ENCODE measurements at places on chromosomes 11 and 22. TPM values are rescaled to one million over a fixed set of nuclear protein-coding genes. Genes with fewer than 3 reads are reported as not detected.

The DNAJB7 gene
- total RNA-seq: not detected

The OR52I1 gene
- total RNA-seq: not detected

The MUC5B gene
- total RNA-seq: not detected

The SEPTIN3 gene
- under 0.01 TPM for total RNA-seq

The PGM2L1 gene
- 2.6 TPM for total RNA-seq

The SYT12 gene
- total RNA-seq: 0.43 TPM

The GUCY1A2 gene
- 0.64 TPM for total RNA-seq

The MRGPRX3 gene
- total RNA-seq: not detected

The OMP gene
- 1.6 TPM for total RNA-seq

The RBM7 gene
- total RNA-seq: 53.1 TPM

The MYRF gene
- total RNA-seq: 2.6 TPM

GRCh38 chr11:71364176-71364671, 84.0 kb downstream of the DHCR7 start:
- DNase-seq: no peak

GRCh38 chr22:49551897-49552614, 275.6 kb downstream of the BRD1 start:
- no peak for DNase-seq

DNA sequence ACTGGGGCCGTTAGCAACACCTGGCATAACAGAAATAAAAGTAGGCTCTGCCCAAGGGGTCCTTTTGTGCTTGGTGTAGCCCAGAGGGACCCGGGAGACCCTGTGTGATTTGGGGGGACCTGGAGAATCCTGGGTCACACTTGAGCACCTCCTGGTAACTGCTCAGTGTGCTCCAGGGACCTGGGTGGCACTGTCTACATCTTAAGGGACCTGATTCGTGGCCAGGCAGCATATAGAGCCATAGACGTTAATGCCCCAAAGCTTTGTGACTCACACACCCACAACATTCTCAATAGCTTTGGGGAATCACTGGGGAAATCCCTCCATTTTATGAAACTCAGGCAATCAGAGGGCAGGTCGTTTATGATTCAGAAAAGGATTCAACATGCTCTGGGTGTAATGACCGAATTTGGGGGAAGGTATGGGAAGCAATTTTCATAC, 3.6 kb upstream of the IGF2 start:
- DNase-seq: peak; percentile 32

DNA sequence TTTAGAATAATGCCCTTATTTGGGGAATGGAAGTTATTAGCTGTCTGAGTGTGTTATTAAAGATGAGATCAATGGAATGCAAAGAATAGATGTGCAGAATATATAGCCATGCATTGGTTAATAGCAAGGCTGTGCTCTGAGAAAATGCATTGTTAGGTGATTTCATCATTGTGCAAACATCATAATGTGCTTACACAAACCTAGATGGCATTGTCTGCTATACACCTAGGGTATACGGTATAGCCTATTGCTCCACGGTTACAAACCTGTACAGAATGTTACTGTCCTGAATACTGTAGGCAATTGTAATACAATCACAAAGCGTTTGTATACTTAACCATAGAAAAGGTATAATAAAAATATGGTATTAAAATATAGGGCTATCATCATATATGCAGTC, 25.5 kb downstream of the SLC5A12 start:
- DNase-seq: no peak

- DNase-seq: no peak
Observed at GRCh38 chr22:28019360-28019759, 100.3 kb upstream of the PITPNB start.

DNA sequence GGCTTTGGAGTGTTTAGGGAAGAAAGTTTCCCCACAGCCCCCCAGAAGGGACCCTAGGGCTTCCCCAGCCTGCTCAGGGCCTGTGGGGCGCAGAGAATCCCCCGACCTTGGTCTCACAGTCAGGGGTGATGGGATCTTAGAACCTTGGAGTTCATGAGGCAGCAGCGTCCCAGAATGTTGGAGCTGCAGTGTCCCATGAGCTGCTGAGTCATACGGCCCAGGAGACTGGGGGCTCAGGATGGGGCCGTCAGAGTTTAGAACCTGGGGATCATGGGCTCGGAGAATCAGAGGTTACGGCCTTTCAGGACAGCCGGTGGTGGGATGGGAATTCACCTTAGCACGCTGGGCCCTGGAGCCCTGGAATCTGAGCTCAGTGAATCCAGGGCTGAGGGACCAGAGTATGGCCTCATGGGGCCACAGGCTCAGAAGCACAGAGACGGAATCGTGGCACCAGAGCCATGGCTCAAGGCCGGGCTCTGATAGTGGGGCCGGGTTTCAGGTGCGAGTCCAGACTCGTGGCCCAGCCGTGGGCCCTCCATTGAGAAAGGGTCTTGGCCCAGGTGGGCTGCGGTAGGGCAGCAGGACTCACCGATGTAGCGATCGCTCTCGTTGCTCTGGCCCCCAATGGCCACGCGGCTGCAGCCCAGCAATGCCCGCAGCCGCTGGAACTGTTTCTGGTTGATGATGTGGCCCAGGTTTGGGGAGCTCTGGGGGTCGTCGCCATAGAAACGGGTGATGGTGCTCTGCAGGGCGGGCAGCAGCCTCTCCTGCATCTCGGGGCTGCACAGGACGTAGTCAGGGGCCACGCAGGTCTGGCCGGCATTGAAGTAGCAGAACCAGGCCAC, 9.5 kb downstream of the ALDH3B2 start:
- DNase-seq: no peak

- peak; percentile 45 for DNase-seq
Observed at GRCh38 chr22:30047364-30047738, 32.9 kb upstream of the HORMAD2 start.

- DNase-seq: peak; percentile 33
Observed at GRCh38 chr11:77113382-77114088, 10.9 kb downstream of the OMP start.

DNA sequence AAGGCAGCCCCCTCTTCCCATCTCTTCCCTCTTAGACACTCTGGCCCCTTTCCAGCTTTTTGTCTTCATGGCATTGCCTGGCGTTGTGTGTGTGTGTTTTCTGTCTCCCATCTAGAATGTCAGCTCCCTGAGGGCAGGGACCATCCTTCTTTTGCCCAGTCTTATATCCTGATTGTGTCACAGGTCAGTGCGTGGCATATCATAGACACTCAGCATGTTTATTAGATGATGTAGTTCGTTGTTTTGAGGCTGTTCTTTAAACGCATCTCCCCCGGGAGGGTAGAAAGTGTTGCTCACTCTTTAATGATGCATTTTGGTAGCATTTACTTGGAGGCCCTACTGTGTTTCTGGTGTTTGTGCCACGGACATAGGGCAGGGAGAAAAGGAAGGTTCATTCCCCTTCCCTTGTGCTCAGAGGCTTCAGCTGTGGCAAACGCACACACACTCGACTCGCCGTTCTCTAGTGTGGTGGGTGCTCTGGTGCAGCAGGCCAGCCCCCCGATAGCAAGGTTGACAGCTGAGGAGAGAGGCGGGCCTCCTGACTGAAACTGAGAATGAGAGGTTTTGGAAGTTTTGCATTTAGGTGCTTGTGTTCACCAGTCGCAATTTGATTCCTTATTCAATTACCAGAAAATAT, 60.2 kb downstream of the TNRC6B start:
- no peak for DNase-seq

DNA sequence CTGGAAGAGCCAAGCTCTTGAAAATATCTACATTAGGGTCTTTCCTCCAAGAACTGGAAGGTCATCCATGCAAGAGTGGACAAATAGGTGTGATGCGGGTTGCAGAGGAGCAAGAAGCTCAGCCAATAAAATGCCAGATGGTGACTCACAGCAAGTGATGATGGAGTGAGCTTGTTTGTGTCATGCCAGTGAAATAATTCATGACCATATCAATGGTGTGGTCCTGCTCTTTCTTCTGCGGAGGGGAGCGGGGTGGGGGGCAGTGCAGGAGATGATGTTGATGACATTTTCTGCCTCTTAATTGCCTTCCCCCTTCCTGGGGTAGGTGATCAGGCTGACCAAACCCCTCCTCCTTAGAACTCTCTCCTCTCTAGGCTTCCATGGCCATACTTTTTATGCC, 118.5 kb upstream of the TIMP3 start:
- DNase-seq: no peak

- no peak for DNase-seq
Observed at GRCh38 chr11:94830722-94831510, 62.8 kb downstream of the AMOTL1 start.

DNA sequence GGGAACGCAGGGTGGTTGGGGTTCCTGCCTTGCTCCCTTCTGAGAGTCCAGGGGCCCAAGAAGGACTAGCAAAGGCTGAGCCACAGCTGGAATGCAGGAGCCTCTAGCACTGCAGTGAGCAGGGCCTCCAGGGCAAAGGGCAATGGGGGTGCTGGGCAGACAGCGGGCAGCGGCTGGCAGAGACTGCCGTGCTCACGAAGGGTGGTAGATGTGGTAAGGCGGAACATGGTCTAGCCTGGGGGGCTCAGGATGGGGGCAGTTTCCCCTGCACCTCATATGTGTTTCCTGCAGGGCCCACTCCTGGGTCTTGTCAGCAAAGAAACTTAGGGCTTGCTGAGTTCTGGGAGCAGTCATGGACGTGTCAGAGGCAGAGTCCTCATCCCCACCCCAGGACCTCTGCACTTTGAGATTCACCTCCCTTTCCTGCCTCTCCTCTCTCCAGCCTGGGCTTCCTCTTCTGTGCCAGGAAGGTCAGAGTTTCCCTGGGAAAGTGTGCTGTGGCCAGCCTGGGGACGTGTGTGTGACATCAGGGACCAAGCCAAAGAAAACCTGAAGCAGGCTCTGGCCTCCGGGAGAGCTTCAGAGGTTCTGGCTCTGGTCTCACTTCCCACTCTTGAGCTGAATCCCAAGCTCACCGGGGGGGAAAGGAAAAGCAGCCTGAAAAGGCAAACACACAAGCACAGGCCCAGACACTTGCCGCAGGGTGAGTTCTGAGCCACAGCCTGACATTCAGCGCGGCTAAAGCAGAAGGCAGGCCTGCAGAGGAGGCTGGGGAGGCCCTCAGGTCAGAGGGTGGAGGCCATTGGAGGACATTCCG, 4.4 kb downstream of the MOGAT2 start:
- DNase-seq: no peak

GRCh38 chr11:58433638-58434203, 5.8 kb upstream of the OR5B2 start:
- DNase-seq: no peak

GRCh38 chr11:64874308-64875240, 3.8 kb downstream of the EHD1 start:
- DNase-seq: no peak

DNA sequence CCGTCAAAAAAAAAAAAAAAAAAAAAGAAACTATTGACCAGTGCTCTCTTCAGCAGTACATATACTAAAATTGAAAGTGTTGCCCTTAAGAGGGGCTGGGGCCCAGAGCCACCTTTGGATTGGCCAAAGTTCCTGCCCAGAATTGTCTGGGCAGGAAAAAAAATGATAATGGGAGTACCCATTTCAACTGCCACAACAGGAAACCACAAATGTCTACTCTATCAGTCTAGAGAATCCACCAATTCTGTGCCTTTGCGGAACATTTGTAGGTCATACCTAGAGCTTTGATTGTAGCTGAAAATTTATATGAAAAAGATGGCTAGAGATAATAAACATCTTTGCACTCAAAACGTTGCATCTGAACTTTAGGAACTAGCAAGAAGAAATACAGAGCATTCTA, 69.4 kb downstream of the FAM76B start:
- DNase-seq: no peak

Data from fibroblast of villous mesenchyme (primary cell).